Mesothelial cell of epicardium (in vitro differentiated cells): ENCODE measurements at places on chromosomes 2 and 18. TPM values are rescaled to one million over a fixed set of nuclear protein-coding genes. Genes with fewer than 3 reads are reported as not detected.

DNA sequence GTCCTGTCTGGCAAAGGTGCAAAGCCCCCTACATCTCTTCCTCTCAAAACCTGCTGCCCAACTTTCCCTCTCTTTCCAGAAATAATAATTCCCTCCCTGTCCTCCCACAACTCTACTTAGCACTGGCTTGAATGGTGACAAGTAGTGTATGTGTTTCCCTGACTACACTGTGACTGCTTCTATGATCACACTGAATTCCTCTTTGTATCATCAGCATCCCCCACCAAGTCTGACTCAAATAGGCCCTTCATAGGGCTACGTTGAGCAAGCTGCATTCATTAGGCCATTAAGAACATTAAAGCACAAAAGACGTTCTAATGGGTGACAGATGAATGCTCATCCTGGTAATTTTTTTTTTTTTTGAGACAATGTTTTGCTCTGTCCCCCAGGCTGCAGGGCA is 13.7 kb upstream of the ST3GAL5 start:
- H3K27me3 ChIP-seq, result no peaks in the 10 kb centered on the region
- H3K4me1 ChIP-seq, result peaks cover 17% of the 10 kb centered on the region
- no peak for DNase-seq

DNA sequence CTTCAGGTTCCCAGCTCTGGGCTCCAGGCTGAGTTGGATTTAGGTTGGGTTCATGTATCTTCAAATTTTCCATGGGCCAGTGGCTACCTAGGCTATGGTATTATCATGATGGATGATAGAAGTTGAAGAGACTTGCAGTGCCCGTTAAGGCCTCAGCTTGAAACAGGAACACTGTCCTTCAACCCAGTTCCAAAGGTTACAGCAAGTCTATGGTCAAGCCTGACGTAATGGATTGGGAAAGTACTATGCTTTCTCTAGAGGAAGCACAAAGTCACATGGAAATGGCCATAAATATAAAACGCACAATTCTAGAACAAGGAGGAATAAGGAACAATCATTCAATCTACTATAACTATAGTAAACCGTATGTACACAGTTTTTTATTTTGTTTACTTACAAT is 593.2 kb downstream of the ZEB2 start:
- no peak for DNase-seq
- no peak overlapping the region for H3K27ac ChIP-seq
- H3K4me1 ChIP-seq, result peaks cover 13% of the 10 kb centered on the region
- H3K4me3 ChIP-seq, result no peak overlapping the region
- H3K36me3 ChIP-seq, result peaks cover 6% of the 10 kb centered on the region

GRCh38 chr2:186592137-186592875 is 2.5 kb downstream of the ITGAV start:
- H3K27me3 ChIP-seq, result no peaks in the 10 kb centered on the region
- peak overlapping the region; percentile 82 for H3K4me3 ChIP-seq

GLB1L gene
- 9.6 to 11.6 TPM (median 9.9 TPM) in 3 replicates for total RNA-seq

- H3K27ac ChIP-seq, result no peak overlapping the region
- peaks cover 49% of the 10 kb centered on the region for H3K4me1 ChIP-seq
- H3K36me3 ChIP-seq, result peaks cover 2% of the 10 kb centered on the region
Measured at GRCh38 chr2:201128033-201128432, 12.1 kb downstream of the CFLAR start.

FOXD4L1 gene
- total RNA-seq, result 0.16 to 0.50 TPM (median 0.49 TPM) in 3 replicates

DNA sequence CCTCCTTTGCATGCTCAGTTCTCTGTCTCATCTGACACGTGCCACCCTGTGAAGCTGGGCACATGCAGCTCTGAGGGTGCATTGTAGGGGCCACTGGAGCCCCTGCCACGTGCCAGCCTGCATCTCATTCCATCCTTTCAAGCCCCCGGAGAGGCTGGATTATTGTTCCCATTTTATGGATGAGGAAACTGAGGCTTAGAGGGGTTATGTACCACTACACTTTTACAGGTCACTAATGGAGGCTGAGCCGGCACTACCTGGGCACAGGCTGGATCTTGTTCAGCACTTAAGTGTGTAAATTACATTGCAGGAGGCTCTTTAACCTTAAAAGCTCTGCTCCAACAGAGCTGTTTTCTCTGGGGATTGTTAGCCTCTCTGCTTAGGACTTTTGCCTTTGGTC is 47.5 kb downstream of the KCNIP3 start:
- H3K27ac ChIP-seq, result no peak overlapping the region
- H3K4me3 ChIP-seq, result no peak overlapping the region
- H3K27me3 ChIP-seq, result peaks cover 90% of the 10 kb centered on the region
- no peaks in the 10 kb centered on the region for H3K4me1 ChIP-seq

DNA sequence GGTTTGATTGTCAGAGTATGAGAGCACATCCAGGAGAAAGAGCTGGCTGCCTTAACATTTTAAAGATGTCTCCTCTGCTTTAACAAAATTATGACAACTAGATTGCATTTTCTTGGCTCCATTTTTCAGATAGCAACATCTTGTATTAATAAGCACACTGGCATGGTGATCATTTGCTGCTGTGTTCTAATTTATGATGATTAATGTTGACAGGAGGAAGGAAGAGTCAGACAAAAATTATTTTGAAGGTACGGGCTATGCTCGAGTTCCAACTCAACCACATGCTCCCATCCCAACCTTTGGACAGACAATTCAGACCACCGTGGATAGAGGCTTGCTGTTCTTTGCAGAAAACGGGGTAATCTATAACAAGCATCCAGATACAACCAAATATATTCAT is 98.2 kb upstream of the TTC39C start:
- H3K27me3 ChIP-seq, result peaks cover 19% of the 10 kb centered on the region
- H3K27ac ChIP-seq, result no peak overlapping the region
- no peak for DNase-seq
- no peak overlapping the region for H3K4me3 ChIP-seq
- H3K4me1 ChIP-seq, result peaks cover 5% of the 10 kb centered on the region
- no peaks in the 10 kb centered on the region for H3K36me3 ChIP-seq

LRP1B gene
- 1.7 to 1.9 TPM (median 1.8 TPM) in 3 replicates for total RNA-seq

GAREM1 gene
- 9.1 to 10.2 TPM (median 9.5 TPM) in 3 replicates for total RNA-seq

GRCh38 chr18:49251451-49251850 is 209.0 kb downstream of the DYM start:
- H3K4me1 ChIP-seq, result peaks cover 4% of the 10 kb centered on the region
- no peak for DNase-seq
- H3K27ac ChIP-seq, result no peak overlapping the region
- peaks cover 14% of the 10 kb centered on the region for H3K36me3 ChIP-seq
- H3K27me3 ChIP-seq, result no peaks in the 10 kb centered on the region
- H3K4me3 ChIP-seq, result no peak overlapping the region

DNA sequence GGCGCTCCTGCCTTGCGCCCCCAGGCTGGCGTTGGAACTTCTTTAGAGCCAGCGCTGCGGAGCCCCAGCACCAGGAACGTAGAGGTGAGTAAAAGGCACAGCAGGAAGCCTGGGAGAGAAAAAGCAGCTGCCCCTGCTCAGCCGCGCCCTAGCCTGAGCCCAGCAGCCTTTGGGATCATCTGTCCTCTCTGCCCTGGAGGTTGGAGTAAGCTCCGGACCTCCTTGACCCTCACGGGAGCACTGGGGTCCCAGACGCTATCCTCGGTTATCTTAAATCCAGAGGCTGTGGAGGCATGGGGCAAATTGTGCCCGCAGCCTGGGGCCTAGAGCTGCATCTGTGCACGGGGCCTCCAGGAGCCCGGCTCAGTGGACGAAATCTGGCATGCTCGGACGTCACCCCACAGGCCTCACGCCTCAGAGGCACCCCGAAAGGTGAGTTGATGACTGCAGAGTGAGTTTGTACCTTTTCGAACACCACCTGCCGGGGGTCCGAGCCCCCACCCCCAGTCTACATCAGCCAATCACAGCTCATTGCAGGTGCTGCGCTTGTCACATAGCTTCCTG is 1.6 kb upstream of the SLC66A2 start:
- no peak overlapping the region for H3K27ac ChIP-seq
- peak overlapping the region; percentile 48 for H3K4me3 ChIP-seq
- H3K4me1 ChIP-seq, result peaks cover 13% of the 10 kb centered on the region
- peaks cover 3% of the 10 kb centered on the region for H3K36me3 ChIP-seq
- H3K27me3 ChIP-seq, result peaks cover 6% of the 10 kb centered on the region
- no peak for DNase-seq

MEP1B gene
- 0.18 TPM in 1 of 3 replicates, not detected in the others for total RNA-seq

DNA sequence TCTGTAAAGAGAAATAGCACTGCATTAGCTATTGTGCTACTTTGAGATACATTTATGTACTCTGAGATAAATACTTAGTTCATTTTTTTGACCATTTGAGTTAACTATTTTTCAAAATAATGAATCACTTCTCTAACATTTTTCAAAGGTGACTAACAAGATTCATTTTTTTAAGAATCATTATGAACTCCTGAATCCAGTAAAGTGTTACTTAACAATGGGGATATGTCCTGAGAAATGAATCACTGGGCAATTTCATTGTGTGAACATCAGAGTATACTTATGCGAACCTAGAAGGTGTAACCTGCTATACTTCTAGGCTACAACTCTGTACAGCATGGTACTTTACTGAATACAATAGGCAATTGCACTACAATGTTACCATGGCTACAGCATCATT is 355.8 kb downstream of the ARL6IP6 start:
- no peaks in the 10 kb centered on the region for H3K27me3 ChIP-seq
- H3K4me3 ChIP-seq, result no peak overlapping the region
- H3K36me3 ChIP-seq, result no peaks in the 10 kb centered on the region
- H3K27ac ChIP-seq, result no peak overlapping the region
- peaks cover 23% of the 10 kb centered on the region for H3K4me1 ChIP-seq

DNA sequence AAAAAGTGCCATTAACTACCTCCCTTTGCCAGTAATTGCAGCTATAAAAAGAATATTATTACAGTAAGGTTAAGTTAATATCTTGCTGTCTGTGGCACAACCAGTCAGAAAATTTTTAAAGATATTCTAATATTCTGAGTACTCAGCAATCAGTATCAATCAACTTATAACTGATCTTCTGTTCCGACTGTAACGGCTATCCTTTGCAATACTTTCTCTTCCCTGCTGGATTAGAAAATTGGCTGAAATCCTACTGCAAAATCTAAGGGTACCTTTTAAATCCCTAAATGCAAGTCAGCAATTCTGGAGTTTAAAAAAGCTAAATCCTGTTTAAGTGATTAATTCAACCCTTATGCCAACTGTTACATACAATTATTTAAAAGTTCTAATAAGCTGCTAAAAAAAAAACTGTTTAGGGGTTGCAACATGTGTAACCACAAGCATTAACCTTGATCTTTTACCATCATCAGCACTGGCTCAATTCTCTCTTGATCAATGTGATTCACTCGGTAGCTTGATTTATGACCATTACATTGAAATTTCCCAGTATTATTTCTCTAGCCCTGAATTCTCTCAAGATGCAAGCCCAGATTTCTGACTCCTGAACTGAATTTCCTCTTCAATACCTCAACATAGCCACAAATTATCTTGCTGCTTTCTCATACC is 20.5 kb downstream of the GAREM1 start:
- DNase-seq, result no peak
- no peaks in the 10 kb centered on the region for H3K36me3 ChIP-seq
- H3K4me1 ChIP-seq, result peaks cover 2% of the 10 kb centered on the region
- H3K4me3 ChIP-seq, result no peak overlapping the region
- no peaks in the 10 kb centered on the region for H3K27me3 ChIP-seq

SPP2 gene
- total RNA-seq, result not detected in 3 replicates

DNA sequence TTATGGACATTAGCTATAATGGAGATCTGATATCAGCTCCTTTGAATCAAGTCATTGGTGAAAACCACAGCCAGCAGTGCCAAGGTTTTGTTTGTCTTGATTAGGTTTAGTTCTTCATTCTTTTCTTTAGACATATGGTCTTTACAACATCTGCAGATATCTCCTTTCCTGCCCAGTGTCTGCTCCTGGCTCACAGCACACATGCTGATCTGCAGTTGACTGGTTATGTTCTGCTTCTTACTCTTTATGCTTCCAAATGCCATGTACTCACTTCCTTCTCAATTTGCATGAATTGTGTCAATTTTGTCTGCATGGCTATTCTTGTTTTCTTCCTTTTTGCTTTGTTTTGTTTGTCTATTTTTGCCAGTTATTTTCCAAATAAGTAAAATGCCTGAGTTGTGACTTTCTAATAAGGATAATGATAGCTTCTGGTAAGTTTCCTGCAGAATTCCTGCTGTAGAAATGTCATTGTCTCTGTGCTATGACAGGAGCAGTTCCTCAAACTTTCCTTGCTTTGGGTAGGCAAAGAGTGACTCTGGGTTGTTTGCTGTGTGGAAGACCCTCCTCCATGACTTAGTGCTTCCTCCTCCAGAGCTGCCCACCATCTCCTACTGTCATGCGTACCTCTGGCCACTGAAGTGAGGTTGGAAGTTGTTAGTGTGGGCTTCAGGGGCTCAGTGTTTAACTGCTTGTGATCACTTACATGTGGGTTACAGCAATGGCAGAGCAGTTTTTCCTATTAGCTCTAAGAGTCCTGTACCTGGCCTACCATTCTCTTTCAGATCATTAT is 8.2 kb downstream of the ARHGAP25 start:
- H3K4me3 ChIP-seq, result no peak overlapping the region
- peaks cover 12% of the 10 kb centered on the region for H3K4me1 ChIP-seq
- DNase-seq, result peak; percentile 11
- H3K36me3 ChIP-seq, result no peaks in the 10 kb centered on the region
- H3K27ac ChIP-seq, result no peak overlapping the region

- H3K4me1 ChIP-seq, result peaks cover 53% of the 10 kb centered on the region
- H3K4me3 ChIP-seq, result peak within 1 kb of the TSS; percentile 88
- H3K36me3 ChIP-seq, result no peaks in the 10 kb centered on the region
- peak; percentile 78 for DNase-seq
- H3K27ac ChIP-seq, result peak within 1 kb of the TSS; percentile 91
Measured at GRCh38 chr2:234951664-234952269, at the start of gene SH3BP4. TSS of gene SH3BP4 (plus strand) at chr2:234952017. CDS start at chr2:235035003, 82,986 bp downstream.

DNA sequence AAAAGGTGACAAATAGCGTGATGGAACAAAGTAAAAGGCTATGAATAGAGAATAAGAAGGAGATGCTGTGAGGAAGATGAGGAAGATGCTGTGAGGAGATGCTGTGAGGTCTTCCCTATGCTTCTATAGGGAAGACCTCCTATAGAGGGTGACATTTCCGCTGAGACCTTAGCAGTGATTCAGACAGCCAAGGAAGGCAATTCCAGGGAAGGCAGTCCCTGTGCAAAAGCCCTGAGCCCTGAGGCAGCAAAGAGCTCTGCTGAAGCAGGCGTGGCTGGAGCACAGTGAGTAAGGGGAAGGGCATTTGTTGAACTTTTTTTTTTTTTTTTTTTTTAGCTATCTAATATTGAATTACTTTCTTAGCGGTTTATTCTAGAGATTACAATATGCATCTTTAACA is 142.7 kb upstream of the FOSL2 start:
- no peak overlapping the region for H3K4me3 ChIP-seq
- no peaks in the 10 kb centered on the region for H3K27me3 ChIP-seq
- H3K36me3 ChIP-seq, result peaks cover 1% of the 10 kb centered on the region
- H3K27ac ChIP-seq, result no peak overlapping the region

- H3K36me3 ChIP-seq, result no peaks in the 10 kb centered on the region
- H3K4me3 ChIP-seq, result no peak overlapping the region
- DNase-seq, result no peak
- peak overlapping the region; percentile 95 for H3K27ac ChIP-seq
Measured at GRCh38 chr2:41998186-41999127, 49.4 kb upstream of the PKDCC start.

DNA sequence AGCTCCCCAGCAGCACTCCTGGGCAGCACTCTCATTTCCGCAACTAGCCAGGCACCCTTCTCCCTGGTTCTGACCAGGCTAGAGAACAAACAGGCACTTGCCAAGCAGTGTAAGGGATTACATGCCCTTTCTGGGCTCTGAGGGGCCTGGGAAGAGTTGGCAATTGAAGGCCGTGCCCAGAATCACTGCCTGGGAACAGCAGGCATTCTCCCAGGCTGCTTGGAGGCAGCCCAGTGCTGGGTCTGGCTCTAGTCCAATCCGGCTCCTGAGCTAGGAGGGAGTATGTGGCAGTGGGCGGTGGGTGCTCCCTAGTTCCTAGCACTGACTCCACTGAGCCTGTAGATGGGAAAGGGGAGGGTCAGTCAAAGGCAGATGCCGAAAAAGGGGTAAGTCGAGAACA is 34.1 kb upstream of the SP3 start:
- H3K4me1 ChIP-seq, result peaks cover 28% of the 10 kb centered on the region
- H3K27me3 ChIP-seq, result no peaks in the 10 kb centered on the region
- H3K36me3 ChIP-seq, result no peaks in the 10 kb centered on the region
- H3K27ac ChIP-seq, result no peak overlapping the region
